ENCODE measurements at places on chromosomes 1 and 21. TPM values are rescaled to one million over a fixed set of nuclear protein-coding genes. Genes with fewer than 3 reads are reported as not detected.

DNA sequence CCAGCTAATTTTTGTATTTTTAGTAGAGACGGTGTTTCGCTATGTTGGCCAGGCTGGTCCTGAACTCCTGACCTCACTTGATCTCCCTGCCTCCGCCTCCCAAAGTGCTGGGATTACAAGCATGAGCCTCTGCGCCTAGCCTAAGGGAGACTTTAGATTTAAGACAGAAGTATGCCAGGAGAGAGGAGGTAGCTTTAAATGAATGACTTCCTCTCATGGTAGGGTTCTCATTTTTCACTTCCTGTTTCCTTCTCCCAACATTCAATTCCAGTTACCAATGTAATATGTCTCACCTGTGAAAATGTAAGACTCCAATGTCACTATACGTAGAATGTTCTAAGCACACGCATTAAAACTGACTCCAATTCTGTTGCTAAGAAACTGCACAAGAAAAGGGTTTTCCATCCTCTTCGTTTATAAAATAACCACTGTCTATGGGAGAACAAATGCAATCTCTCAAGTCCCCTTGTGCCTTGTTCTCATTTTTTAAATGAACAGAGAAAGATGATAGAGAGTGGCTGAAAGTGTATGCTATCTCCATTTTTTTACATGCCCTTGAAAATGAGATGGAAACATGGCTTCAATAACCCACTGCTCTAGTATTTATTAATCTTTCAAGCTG is 140.0 kb downstream of the SLC45A1 start:
- peaks cover 54% of the 10 kb centered on the region for H3K4me1 ChIP-seq
- DNase-seq, result no peak
- H3K4me3 ChIP-seq, result no peak overlapping the region
- no peaks in the 10 kb centered on the region for H3K36me3 ChIP-seq

The VSIG8 gene
- total RNA-seq, result not detected

- no peak overlapping the region for H3K4me3 ChIP-seq
- H3K27me3 ChIP-seq, result no peaks in the 10 kb centered on the region
- no peaks in the 10 kb centered on the region for H3K36me3 ChIP-seq
- DNase-seq, result no peak
- H3K4me1 ChIP-seq, result no peaks in the 10 kb centered on the region
Observed at GRCh38 chr21:27070861-27071670, 104.2 kb upstream of the ADAMTS5 start.

- DNase-seq, result peak; percentile 38
- no peak overlapping the region for H3K27ac ChIP-seq
- H3K4me3 ChIP-seq, result no peak overlapping the region
- peaks cover 4% of the 10 kb centered on the region for H3K4me1 ChIP-seq
Observed at GRCh38 chr1:187871177-187871845, 1042.6 kb downstream of the PLA2G4A start.

- DNase-seq, result peak; percentile 60
- no peaks in the 10 kb centered on the region for H3K36me3 ChIP-seq
- peak overlapping the region; percentile 51 for H3K27ac ChIP-seq
- no peaks in the 10 kb centered on the region for H3K27me3 ChIP-seq
Observed at GRCh38 chr1:57270927-57271698, 152.7 kb downstream of the DAB1 start.

- no peak overlapping the region for H3K27ac ChIP-seq
- no peaks in the 10 kb centered on the region for H3K4me1 ChIP-seq
- DNase-seq, result no peak
- H3K27me3 ChIP-seq, result no peaks in the 10 kb centered on the region
- no peaks in the 10 kb centered on the region for H3K36me3 ChIP-seq
Observed at GRCh38 chr1:211206981-211207380, 52.2 kb upstream of the RCOR3 start.

The ASCL5 gene
- total RNA-seq, result not detected

GRCh38 chr1:117094841-117095604 is 26.5 kb downstream of the TRIM45 start:
- H3K4me1 ChIP-seq, result peaks cover 19% of the 10 kb centered on the region
- no peak overlapping the region for H3K4me3 ChIP-seq
- no peak overlapping the region for H3K27ac ChIP-seq
- peaks cover 59% of the 10 kb centered on the region for H3K36me3 ChIP-seq
- DNase-seq, result no peak

The CYP4A22 gene
- total RNA-seq, result not detected

DNA sequence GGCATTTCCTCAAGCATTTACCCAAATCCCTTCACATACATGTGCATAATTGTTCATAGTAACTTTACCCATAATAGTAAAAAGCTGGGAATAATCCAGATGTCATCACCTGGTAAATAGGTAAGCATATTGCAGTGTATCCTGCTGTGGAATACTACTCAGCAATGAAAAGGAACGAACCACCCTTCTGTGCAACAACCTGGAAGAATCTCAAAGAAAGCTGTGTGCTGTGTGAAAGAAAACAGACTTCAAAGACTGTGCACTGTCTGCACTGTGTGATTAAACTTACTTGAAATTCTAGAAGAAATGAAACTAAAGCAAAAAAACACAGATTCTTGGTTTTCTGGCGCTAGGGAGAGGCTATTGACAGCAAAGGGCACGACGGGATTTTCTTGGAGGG is 13.5 kb downstream of the TFF2 start:
- H3K36me3 ChIP-seq, result no peaks in the 10 kb centered on the region
- H3K27ac ChIP-seq, result no peak overlapping the region
- no peaks in the 10 kb centered on the region for H3K27me3 ChIP-seq
- H3K4me3 ChIP-seq, result no peak overlapping the region

GRCh38 chr1:17093822-17094393 is 25.3 kb downstream of the PADI2 start:
- no peaks in the 10 kb centered on the region for H3K36me3 ChIP-seq
- H3K27ac ChIP-seq, result no peak overlapping the region
- no peaks in the 10 kb centered on the region for H3K27me3 ChIP-seq
- H3K4me1 ChIP-seq, result peaks cover 38% of the 10 kb centered on the region

The CCDC24 gene
- total RNA-seq, result 1.6 TPM

DNA sequence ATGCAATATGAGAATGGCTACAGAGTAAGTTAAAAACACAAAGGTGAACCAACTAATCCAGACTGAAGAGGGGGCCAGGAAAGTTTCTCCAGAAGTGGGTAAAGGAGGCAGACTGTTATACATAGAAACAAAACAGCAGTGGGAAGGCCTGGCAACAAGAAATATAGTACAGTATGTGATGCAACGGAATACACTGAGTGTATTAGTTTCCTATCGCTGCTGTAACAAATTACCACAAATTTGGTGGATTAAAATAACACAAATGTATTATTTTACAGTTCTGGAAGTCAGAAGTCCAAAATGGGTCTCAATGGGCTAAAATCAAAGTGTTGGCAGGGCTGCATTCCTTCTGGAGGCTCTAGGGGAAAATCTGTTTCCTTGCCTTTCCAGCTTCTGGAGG is 95.2 kb downstream of the ZSWIM5 start:
- H3K36me3 ChIP-seq, result no peaks in the 10 kb centered on the region
- H3K27me3 ChIP-seq, result no peaks in the 10 kb centered on the region
- H3K4me3 ChIP-seq, result no peak overlapping the region
- H3K4me1 ChIP-seq, result no peaks in the 10 kb centered on the region

DNA sequence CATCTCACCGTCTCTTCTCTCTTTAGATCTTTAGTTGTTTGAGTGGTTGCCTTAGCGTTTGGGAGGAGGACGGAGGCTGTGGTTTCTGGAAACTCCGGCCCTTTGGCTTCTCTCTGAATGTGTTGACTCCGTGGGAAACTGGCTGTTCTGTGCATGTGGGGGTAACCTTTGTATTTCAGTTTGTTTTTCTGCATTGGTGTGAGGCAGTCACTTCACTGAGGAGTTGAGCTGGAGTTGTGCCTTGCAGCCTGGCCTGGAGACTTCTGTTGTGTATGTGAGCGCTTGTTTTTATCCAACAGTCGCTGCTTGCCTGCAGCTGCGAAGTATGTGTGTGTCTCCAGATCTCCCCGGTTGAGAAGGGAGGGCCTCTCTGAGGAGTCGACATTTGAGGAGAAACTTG is 33.6 kb downstream of the CLDN14 start:
- H3K27me3 ChIP-seq, result no peaks in the 10 kb centered on the region
- H3K4me3 ChIP-seq, result no peak overlapping the region
- no peak overlapping the region for H3K27ac ChIP-seq
- H3K4me1 ChIP-seq, result no peaks in the 10 kb centered on the region
- no peaks in the 10 kb centered on the region for H3K36me3 ChIP-seq
- DNase-seq, result no peak

- H3K4me1 ChIP-seq, result no peaks in the 10 kb centered on the region
- H3K36me3 ChIP-seq, result no peaks in the 10 kb centered on the region
- peak; percentile 27 for DNase-seq
- H3K4me3 ChIP-seq, result no peak overlapping the region
Observed at GRCh38 chr1:4652631-4653327, 1.6 kb upstream of the AJAP1 start.

- no peak overlapping the region for H3K27ac ChIP-seq
- H3K4me1 ChIP-seq, result no peaks in the 10 kb centered on the region
- H3K27me3 ChIP-seq, result no peaks in the 10 kb centered on the region
- DNase-seq, result no peak
- H3K4me3 ChIP-seq, result no peak overlapping the region
Observed at GRCh38 chr1:73104749-73105148, 822.4 kb upstream of the NEGR1 start.

DNA sequence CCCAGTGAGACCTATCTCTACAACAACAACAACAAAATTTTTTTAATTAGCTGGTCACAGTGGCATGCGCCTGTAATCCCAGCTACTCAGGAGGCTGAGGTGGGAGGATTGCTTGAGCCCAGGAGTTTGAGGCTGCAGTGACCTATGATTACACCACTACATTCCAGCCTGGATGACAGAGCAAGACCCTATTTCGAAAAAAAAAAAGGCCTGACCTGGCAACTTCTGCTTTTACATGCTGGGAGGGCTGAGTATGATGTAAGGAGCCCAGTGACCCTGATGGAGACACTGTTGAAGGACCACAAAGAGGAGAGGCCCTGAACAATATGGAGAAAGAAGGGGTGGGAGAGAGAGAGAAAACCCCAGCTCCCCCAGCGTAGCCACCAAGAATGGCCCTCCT is 9.2 kb upstream of the VPS26C start:
- no peaks in the 10 kb centered on the region for H3K36me3 ChIP-seq
- DNase-seq, result no peak
- no peaks in the 10 kb centered on the region for H3K4me1 ChIP-seq

- peaks cover 22% of the 10 kb centered on the region for H3K4me1 ChIP-seq
- H3K27ac ChIP-seq, result no peak overlapping the region
- no peaks in the 10 kb centered on the region for H3K36me3 ChIP-seq
- no peak overlapping the region for H3K4me3 ChIP-seq
Observed at GRCh38 chr1:3515774-3516480, 61.5 kb downstream of the ARHGEF16 start.

GRCh38 chr1:43558346-43558841 is 27.7 kb downstream of the PTPRF start:
- DNase-seq, result no peak
- peaks cover 16% of the 10 kb centered on the region for H3K36me3 ChIP-seq
- H3K4me1 ChIP-seq, result no peaks in the 10 kb centered on the region
- H3K27ac ChIP-seq, result no peak overlapping the region
- no peak overlapping the region for H3K4me3 ChIP-seq

- no peaks in the 10 kb centered on the region for H3K4me1 ChIP-seq
- H3K36me3 ChIP-seq, result no peaks in the 10 kb centered on the region
- no peak overlapping the region for H3K27ac ChIP-seq
- no peak overlapping the region for H3K4me3 ChIP-seq
- no peaks in the 10 kb centered on the region for H3K27me3 ChIP-seq
Observed at GRCh38 chr1:101227837-101228236, 9.0 kb upstream of the S1PR1 start.

DNA sequence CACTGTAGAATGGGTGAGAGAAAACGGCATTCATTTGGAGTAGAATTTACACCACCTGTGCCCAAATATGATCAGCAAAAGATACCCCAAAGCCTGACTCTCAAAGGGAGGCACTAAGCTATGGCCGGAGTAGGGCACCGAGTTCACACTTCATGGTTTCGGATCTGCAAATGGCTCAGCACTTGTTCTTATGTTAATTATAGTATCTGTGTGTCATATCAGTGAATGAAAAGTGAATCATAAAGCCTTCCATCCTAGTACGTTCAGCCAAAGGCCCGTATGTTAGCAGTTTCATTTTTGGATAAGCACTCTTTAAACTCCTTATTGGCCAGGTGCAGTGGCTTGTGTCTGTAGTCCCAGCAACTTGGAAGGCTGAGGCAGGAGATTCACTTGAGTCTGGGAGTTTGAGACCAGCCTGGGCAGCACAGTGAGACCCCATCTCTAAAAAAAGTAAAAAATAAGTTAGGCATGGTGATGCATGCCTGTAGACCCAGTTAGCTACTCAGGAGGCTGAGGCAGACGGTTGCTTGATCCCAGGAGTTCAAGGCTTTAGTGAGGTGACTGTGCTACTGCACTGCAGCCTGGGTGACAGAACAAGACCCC is 4.9 kb upstream of the CORT start:
- H3K27me3 ChIP-seq, result no peaks in the 10 kb centered on the region
- no peak overlapping the region for H3K4me3 ChIP-seq
- H3K36me3 ChIP-seq, result no peaks in the 10 kb centered on the region
- H3K27ac ChIP-seq, result no peak overlapping the region
- no peak for DNase-seq
- no peaks in the 10 kb centered on the region for H3K4me1 ChIP-seq

DNA sequence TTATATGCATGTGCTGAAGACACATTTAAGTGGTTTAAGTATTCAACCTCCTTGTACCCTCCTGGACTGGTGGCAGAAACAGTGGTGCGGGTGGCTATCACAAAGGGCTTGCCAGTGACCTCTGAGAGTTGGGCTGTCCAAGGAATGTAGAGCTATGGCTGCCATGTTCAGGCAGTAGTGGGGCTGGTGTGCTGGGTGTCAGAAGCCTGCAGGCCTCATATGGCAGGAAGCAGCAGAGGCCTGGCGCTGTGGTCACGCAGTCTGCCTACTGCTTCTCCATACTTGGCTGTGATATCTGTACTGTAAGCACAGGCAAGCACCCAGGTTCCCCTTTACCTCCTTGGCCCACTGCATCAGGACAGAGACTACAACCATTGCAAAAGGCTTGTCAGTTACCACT is 870.0 kb downstream of the LRRIQ3 start:
- H3K36me3 ChIP-seq, result no peaks in the 10 kb centered on the region
- H3K4me1 ChIP-seq, result no peaks in the 10 kb centered on the region
- H3K27me3 ChIP-seq, result no peaks in the 10 kb centered on the region
- DNase-seq, result no peak
- no peak overlapping the region for H3K4me3 ChIP-seq

- peaks cover 6% of the 10 kb centered on the region for H3K4me1 ChIP-seq
- no peaks in the 10 kb centered on the region for H3K27me3 ChIP-seq
- H3K27ac ChIP-seq, result no peak overlapping the region
- DNase-seq, result no peak
- no peak overlapping the region for H3K4me3 ChIP-seq
Observed at GRCh38 chr1:169943963-169944526, 50.3 kb upstream of the SCYL3 start.

- H3K4me3 ChIP-seq, result no peak overlapping the region
- no peaks in the 10 kb centered on the region for H3K4me1 ChIP-seq
- H3K27me3 ChIP-seq, result no peaks in the 10 kb centered on the region
- peak; percentile 17 for DNase-seq
- H3K27ac ChIP-seq, result no peak overlapping the region
- H3K36me3 ChIP-seq, result peaks cover 5% of the 10 kb centered on the region
Observed at GRCh38 chr1:74767490-74767889, 34.5 kb downstream of the TYW3 start.

- no peak overlapping the region for H3K27ac ChIP-seq
- no peaks in the 10 kb centered on the region for H3K27me3 ChIP-seq
- H3K4me1 ChIP-seq, result no peaks in the 10 kb centered on the region
Observed at GRCh38 chr1:76786222-76786621, 81.1 kb upstream of the ST6GALNAC5 start.

The UBL4B gene
- not detected for total RNA-seq
